ENCODE measurements at places on chromosomes 5 and 9.

DNA sequence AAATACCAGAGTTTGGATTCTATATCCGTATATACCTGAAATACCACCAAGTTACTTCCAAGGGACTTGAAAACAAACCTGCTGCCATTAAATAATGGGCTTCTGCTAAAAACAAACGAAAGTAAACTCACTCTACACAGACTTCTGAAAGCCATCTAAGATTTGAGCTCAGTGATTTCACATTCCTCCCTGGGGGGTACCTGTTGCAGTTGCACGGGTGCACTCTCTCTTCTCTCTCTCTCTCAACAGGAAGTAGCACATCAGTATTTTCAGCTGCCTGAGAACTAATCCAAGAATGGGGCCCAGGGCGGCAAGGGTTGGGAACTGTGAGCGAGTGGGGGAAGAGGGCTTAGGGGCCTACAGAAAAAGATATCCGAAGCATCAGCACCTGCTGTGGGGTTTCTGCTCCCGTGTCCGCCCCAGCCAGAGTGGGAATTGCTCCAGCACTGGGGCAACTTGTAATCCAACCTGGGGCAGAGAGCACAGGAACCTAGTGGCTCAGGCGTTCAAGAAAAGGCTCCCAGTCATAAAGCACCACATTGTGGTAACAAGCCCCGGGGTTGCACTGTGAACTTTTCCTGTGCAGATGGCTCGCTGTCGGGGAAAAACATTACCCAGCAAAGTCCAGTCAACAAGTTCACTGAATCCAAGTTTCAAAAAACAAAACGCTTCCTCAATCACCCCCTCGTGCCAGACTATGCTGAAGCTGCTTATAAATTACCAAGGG, 99.8 kb downstream of the EFNA5 start:
- DNase-seq = peak; percentile 17

DNA sequence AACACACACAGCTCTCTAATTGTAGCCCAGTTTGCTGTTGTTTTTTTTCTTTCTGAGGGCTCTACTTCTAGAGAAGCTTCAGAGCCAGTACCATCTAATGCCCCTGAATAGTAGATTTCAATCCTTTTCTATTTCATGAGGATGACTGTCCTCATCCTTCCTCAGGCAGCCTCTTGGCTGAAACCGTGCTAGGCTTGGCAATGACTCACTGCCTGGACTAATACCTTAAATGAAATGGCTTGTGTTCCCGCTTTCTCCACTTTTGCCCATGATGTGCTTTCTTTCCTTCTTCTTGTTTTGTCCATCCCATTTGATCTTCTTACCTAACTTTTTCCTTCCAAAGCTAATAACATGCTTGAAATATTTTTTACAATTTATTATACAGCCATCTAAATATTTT, 80.1 kb downstream of the ITGA1 start:
- DNase-seq = no peak

- no peak for DNase-seq
These were observed 608.1 kb downstream of the PDE4D start for GRCh38 chr5:59285300-59286016.

DNA sequence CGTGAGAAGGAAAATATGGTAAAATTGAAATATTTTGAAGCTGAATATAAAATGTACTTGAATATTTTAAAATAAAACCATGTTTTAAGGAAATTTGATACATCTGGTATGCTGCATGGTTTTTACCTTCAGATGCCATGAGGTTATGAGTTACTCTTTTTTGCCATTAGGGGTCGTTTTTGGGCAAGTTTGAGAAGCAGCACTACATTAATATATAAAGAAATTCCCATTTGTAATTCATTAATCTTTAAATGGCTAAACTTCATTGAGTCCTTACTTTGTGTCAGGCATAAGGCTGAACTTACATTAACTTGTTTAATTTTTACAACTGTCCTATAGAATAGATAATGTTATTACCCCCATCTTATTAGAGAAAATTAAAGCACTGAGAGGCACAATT, 152.3 kb downstream of the KDM4C start:
- no peak for DNase-seq

- no peak for DNase-seq
These were observed 5.5 kb upstream of the EHMT1 start for GRCh38 chr9:137613259-137613658.

- DNase-seq = no peak
These were observed 1095.1 kb downstream of the DTWD2 start for GRCh38 chr5:117893211-117893610.

DNA sequence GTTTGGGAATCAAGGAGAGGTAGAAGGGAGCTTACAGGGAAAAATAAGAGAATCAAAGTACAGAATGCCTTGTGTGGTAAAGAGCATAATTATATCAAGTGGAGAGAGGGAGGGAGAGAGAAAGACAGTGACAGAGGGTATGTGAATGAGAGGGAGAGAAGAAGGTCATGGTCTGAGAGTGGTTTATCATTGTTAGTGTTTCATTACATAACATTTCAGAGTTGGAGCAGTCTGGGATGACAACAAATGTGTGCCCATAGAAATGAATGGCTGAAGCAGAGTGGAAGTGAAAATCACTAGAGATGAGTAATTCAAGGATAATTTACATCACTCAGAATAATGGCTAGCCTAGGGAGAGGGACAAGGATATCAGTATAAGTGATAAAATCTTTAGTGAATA, 799.2 kb downstream of the TLE1 start:
- no peak for DNase-seq

DNA sequence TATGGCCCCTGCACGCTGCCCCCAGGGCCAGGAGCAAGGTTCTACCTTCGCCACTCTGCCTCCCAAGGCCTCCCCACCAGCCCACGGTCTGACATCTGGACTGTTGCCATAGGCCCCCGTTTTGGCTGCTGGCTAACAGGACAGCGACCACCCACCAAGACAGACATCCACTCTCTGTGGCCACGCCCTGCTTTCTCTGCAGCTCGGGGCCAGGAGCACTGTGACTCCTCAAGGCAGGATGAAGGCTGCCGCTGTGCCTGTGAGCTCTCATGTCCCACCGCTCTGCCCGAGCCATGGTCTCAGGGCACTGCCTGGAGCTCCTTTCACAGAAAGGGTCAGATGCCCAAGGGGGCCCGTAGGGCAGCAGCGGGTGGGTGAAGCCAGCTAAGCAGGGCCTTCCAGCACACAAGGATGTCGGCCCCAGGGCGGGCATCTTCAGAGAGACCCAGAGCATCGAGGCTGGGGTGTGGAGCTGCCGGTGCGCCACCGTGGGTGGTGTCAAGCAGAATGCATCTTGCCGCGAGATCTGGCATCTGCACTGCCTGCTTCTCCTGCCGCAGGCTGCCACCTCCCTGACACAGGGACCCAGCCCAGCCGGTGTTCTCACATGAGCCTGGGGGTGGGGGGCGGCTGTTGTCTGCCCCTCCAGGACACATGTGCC, 92.2 kb upstream of the ADAMTS2 start:
- DNase-seq = no peak

DNA sequence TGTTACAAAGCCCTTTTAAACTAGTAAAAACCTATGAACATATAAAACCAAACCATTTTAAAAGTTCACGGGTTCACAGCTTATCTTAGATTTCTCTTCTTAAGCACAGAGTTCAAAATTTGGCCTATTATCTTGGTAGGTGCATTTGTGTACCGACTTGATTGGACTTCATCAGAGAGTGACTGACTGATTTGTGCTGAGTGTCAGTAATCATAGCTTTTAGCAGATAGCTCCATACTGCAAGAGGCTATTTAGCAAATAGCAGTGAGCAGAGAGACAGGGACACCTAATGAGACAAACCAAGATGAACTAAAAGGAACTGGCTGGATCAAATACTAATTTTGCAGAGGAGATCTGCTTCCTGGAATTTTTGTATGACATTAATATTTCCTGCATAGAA, 274.5 kb downstream of the PRR16 start:
- no peak for DNase-seq

- no peak for DNase-seq
These were observed 126.8 kb upstream of the STC2 start for GRCh38 chr5:173454736-173455598.

GRCh38 chr5:110463106-110463505, 263.4 kb downstream of the TMEM232 start:
- DNase-seq = no peak

DNA sequence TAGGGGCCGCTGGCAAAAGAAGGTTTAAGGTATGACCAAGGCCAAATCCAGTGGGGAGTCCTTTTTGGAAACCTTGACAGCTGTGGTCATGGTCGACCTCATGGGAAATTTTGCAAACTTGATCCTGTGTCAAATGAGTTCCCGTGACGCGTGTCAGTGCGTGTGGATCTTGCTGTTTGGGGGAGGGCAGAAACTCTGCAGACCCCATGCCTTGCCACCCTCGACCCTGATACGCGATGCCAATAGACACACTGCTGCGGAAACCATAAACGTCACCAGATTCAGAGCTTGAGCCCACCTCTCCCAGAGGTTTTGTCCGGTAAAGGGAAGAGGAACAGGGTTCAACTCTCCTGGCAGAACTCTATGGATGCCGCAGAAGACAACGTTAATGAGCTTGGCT, 104.7 kb downstream of the ADAMTS2 start:
- DNase-seq = no peak

DNA sequence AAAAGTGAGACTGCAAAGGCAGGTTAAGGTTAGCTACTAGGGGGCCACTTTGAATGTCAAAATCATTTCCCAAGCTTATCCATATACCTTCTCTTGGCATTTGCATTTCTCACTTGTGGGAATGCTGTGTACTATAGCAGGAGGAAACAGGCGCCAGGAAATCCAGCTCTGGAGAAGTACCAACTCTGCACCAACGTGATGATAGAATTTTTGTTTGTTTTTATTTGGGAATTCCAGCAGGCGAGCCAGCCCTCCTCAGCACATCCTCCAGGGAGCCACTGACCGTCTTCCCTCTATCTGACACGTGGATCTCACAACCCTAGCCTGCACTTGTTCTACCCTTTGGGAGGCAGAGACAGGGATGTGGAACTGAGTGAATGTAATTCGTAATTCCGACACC, 318.0 kb downstream of the ACTL7B start:
- no peak for DNase-seq

GRCh38 chr5:14745753-14746152, 81.2 kb downstream of the OTULIN start:
- DNase-seq = no peak
